ENCODE measurements at places on chromosomes 13 and 19.
A peak's percentile ranks its signal among the peaks of the same experiment; 100 is the strongest.

GRCh38 chr19:4319067-4319718 lies 14.8 kb downstream of the FSD1 start:
- no peak for DNase-seq

- no peak for DNase-seq
Observed at GRCh38 chr19:51123381-51123800, 1.3 kb upstream of the SIGLEC9 start.

GRCh38 chr13:68715651-68716050 lies 1392.0 kb upstream of the ATXN8OS start:
- no peak for DNase-seq

DNA sequence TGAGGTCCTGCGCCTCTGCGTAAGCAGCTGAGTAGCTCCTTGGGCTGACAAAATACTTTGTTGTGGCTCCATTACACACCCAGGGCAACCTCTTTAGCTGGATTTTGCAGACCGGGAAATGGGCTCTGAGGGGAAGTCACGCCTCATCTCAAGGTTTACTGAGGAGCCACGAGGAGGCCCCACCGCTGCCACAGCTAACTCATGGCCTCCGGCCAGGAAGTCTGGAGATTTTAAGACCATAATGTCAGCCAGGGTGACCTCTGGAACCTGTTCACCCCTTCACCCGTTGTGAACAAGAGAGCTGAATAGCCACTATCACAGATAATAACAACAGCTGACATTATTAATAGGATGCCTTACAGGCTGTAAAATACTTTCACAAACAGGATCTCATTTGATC lies 351.3 kb upstream of the TMTC4 start:
- DNase-seq: no peak

DNA sequence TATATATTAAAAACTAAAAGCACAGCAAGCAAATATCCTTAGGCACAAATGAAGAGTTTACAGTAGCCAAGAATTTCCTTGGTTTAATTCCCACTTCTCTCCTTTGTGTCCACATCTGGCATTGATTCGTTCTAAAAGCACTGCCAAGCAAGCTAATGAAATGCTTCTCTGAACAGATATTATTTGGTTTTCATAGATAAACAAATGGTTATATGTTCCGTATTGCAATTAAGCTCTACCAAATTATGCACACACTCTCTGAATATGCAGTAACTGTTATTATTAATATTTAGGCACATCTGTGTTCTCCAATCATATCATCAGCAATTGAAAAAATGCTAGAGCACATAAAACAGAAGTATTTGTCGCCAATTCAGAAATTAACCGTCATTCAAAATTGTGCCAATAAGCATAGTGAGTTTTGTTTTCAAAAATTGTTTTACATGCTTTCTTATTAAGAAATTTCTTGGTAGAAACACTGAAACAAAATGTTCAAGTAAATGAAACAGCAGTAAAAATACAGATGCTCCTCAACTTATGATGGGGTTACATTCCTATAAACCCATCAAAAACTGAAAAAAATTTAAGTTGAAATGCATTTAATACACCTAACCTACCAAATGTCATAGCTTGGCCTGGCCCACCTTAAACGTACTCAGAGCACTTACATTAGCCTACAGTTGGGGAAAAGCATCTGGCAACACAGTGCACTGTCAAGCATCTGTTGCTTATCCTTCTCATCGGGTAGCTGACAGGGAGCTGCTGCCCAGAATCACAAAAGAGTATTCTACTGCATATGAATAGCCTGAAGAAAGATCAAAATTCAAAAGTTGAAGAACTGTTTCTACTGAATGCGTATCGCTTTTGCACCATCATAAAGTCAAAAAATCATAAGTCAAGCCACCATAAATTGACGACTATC lies 2134.7 kb downstream of the PCDH9 start:
- no peak for DNase-seq

DNA sequence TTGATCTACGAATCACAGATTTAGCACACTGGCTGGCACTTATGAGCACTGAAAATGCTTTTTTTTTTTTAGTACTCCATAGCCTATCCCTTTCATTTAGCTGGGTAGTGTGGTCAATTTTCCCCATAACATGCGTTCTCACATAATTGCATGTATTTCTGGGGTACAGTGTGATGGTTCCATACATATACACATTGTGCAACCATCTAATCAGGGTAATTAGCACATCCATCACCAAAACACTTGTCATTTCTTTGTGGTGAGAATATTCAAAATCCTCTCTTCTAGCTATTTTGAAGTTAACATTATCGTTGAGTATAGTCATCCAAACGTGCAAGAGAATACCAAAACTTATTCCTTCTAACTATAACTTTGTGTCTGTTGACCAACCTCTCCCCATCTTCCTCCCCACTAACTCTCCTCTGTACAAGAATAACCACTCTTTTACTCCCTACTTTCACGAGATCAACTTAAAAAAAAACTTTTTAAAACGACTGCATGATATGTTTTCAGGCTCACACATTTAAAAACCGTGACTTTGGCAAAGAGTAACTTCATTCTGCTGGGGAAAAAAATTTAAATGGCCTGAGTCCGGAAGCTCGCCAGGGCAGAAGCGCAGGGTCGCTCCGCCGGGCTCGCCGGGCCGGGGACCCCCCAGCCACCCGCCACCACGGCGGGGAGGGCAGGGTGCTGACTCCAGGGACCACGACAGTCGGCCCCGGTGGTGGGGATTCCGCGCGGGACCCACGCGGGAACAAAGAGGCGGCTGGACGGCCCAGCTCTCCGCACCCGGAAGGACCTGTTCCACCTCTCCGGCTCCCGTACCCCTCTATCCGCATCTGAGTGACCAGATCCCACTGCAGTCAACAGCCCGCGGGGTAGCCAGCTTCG lies 868 bp upstream of the UBAC2 start:
- no peak for DNase-seq

DNA sequence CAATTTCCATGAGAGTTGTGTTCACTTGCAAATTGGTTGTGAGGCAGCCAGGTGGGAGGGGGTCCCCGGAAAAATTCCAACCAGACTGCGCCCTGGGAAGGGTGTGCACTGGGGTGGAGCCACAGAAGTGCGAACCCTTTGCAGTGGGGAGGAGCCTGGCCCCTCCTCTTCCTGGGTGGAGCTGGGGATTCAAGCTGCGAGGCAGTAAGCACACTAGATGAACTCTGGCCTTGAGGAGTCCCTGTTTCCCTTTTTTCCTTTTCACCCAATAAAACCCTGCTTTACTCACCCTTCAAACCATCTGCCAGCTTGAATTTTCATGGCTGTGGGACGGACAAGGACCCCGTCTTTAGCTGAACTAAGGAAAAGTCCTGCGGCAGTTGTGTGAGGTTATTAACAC lies 31.0 kb upstream of the MBNL2 start:
- no peak for DNase-seq

- DNase-seq: no peak
Observed at GRCh38 chr13:83819156-83819555, 63.1 kb downstream of the SLITRK1 start.

DNA sequence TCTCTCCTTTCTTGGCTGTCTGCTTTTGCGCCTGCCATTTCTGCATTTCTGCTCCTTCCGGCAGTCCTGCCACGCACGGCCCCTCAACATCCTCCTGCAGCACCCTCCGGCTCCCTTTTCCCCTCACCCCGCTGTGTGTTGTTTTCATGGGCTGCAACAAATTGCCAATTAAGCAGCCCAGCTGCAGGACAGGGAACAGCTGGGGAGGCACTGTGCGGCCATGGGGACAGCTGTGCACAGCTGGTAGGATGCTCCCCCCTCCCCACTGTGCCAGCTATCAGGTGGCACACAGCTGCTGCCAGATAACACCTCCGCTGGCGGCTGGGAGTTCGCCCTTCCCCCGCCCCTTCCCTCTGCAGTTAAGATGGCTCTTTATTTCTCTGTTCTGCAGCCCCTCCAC lies 25.4 kb downstream of the LYL1 start:
- no peak for DNase-seq

GRCh38 chr19:33391631-33392249 lies 18.2 kb downstream of the CEBPG start:
- DNase-seq: no peak

- DNase-seq: no peak
Observed at GRCh38 chr13:45368005-45368404, 27.0 kb upstream of the TPT1 start.

GRCh38 chr13:110339263-110339662 lies 32.2 kb downstream of the COL4A2 start:
- DNase-seq: no peak

GRCh38 chr13:59422646-59423045 lies 741.1 kb downstream of the DIAPH3 start:
- DNase-seq: no peak

DNA sequence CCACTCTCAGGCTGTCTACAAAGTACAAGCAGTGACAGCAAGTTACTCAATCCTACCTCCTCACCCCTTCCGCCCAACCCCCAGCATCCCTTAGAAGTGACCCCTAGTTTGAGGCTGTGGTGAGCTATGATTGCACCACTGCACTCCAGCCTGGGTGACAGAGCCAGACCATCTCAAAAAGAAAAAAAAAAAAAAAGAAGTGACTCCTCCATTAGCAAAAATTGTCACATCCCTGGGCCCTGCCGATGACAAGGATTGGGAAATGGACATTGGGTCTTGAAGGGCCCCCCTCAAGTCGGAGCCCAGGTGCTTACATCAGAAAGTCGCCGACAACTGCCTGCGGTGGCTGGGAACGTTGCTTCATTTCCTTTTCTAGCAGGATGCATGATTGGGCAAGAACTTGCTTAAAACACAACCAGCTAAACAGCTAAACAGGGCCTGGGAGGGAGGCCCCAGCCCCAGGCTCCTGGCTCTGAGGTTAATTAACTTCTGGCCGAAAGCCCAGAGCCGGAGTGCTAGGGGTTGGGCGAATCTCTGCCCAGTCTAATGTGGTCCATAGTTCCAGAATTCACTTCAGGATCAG lies 15.3 kb downstream of the RAB3D start:
- peak; percentile 25 for DNase-seq

DNA sequence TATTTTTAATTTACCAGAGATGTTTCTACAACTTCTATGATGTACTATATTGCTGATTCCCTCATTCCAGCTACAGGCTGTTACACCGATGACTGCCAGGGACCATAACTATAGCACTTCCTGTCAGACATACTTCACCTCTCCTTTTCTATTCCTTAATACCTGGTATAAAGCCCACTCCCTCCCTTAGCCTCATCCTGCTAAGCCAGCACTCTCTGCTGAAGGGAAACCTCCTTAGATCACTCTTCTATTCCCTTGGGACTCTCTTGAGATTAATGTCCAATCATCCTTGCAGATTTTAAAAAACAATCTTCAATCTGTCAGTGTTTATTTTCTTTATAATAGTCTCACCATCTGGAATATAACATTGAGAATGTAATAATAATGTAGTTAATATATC lies 127.9 kb downstream of the DIAPH3 start:
- no peak for DNase-seq

DNA sequence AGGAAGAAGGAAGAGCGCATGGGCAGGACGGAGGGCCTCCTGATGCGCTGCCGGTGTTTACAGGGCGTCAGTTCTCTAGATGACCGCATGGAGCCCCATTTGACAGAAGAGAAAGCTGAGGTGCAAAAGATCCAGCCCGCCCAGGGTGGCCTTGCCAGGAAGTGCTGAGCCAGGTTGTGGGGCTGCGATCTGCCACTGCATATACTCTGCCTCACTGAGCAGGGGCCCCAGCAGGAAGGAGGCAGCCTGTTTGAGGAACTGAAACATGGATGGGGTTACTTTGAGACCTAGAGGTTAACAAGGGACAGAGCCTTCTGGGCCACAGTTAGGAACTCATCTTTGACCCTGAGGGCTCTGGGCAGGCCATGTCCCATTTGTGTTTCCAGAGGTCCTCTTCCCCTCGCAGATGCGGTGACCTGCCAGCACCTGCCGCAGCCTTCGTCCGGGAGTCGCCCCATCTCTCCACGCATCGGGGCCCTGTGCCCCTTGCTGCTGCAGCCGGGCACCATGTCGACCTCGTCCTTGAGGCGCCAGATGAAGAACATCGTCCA lies 3.2 kb downstream of the EPN1 start:
- peak; percentile 41 for DNase-seq

GRCh38 chr19:34316741-34317301 lies 48.2 kb upstream of the GPI start:
- no peak for DNase-seq

DNA sequence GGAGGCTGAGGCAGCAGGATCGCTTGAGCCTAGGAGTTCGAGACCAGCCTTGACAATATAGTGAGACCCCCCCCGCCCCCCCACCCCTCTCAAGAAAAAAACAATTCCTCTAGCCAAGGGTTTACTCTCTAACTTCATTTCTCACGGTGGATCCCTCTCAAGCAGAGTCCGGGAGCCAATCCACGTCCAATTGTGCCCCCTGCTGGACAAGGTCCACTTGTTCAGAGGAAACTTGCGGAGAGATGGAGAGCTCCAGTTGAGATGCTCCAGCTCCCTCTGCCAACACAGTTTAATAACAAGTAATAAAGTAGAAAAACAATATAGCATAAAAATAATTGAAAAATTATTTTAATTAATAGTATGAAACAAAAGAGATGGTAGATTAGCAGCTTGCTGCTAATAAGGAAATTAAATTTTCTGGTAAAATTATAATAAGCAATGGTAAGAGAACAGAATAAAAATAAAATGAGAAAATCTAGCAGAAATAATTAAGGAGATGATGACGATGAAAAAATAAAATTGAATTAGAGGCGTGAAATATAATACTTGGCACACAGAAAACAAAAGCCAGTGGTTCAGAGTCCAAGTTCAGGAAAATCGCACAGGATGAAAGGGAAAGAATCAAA lies 14.5 kb upstream of the SIGLEC14 start:
- DNase-seq: no peak

DNA sequence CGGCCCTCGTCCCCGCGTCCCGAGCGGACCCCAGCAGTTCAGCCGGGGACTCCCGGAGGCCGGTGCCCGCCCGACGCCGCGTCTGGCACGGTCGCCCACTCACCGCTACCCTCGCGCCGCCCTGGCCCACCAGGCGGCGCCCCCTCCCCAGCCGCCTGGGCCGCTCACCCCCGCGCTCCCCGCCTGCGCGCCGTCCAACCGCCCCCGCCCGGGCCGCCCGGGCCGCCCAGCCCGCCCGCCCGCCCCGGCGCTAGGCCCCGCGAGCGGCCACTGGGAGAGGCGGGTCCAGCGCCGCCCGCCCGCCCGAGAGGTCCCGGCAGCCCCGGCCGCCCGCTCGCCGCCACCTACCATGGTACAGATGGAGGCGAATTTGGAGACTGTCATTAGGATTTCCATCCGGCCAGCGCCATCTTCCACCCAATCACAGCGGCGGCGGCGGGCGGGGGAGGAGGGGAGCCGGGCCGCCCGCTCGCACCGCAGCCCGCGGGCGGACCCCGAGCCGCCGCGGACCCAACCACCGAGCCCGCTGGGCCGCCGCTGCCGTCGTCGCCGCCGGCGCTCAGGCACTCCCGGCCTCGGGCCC lies at the start of gene USP12:
Gene USP12, minus strand, starts transcription at position 568 of the 583 bp plus-strand sequence. Its CDS starts 172 bp downstream, at position 396.
- no peak for DNase-seq

- no peak for DNase-seq
Observed at GRCh38 chr13:33450956-33451709, 165.6 kb upstream of the STARD13 start.

DNA sequence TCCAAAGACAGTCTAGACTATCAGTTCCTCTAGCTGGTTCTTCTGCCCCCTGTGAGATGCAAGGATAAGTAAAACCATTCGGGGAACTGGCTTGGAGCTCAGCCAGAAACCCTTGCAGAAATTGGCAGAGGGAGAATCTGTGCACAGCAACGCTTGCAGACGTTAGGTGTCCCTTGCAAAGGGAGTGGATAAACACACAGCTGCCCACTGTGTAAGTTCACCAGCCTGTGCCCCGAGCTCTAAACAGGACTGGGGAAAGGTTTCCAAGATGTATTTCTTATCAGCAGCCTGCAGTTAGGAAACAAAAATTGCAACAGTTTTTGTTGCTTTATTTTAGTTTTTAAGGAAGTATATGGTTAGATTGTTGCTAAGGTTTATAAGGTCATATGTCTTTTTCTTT lies 19.0 kb upstream of the ADGRE1 start:
- DNase-seq: no peak

Measured in esophagus squamous epithelium (tissue), 5 donors.